CD4-positive, alpha-beta T cell treated with Interleukin-1 beta for 1 hour (primary cell): ENCODE measurements at places on chromosomes 6 and 20.

GRCh38 chr6:32954986-32955802 lies 2.3 kb upstream of the HLA-DMA start:
- DNase-seq = no peak

GRCh38 chr6:64217721-64218620 lies 582.4 kb downstream of the PHF3 start:
- DNase-seq = no peak

- DNase-seq = no peak
These were observed 12.6 kb upstream of the PIGU start for GRCh38 chr20:34689486-34689885.

GRCh38 chr6:150753371-150754064 lies 112.0 kb upstream of the MTHFD1L start:
- DNase-seq = no peak

DNA sequence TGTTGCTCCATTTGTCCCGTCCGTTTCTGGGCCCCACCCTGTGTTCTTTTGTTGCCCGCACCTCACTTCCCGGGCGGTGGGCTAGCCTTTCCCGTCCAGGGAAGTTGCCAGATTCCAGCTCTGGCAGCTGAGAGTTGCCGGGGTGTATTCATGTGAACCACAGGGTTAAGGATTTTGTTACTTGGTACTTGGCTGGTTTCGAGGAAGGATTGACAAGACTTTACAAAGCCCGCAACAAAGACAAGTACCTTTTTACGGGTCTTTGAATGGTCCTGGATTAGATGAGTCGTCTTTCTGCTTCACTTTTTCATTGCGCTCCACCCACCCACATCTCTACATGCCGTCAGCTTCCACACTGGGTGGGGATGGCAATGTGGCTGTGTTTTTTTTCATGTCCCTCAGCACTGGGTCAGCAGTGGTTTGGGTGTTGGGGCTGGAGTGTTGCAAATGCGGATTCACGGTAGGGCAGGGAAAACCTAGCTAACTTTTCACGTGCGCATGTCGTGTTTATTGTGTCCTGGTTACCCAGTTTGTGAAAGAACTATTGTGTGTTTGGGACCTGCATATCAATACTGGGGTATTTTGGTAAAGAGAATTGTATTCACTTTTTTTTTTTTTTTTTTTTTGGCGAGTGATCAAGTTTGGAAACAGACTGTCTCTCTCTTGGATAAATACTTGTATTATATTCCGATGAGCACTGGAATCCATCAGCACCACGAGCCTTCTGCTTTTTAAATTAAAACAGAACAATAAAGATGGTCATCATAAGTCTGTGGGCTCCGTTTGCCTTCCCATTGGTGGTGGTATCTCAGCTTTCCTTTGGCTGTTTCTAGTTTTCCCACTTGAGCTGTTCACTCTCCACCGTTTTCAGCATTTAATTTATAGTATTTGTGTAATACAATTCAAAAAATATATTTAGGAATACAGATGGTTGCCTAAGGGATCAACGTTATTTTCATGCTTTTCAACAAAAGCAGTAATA lies 1.2 kb downstream of the DUSP22 start:
- peak; percentile 54 for DNase-seq

GRCh38 chr6:157821342-157822033 lies 1.6 kb upstream of the SNX9 start:
- no peak for DNase-seq

GRCh38 chr20:4187147-4187546 lies 171.8 kb upstream of the RNF24 start:
- DNase-seq = no peak

- DNase-seq = no peak
These were observed 139.3 kb downstream of the TTLL2 start for GRCh38 chr6:167464177-167464576.
